ENCODE measurements at places on chromosomes 4 and X.

DNA sequence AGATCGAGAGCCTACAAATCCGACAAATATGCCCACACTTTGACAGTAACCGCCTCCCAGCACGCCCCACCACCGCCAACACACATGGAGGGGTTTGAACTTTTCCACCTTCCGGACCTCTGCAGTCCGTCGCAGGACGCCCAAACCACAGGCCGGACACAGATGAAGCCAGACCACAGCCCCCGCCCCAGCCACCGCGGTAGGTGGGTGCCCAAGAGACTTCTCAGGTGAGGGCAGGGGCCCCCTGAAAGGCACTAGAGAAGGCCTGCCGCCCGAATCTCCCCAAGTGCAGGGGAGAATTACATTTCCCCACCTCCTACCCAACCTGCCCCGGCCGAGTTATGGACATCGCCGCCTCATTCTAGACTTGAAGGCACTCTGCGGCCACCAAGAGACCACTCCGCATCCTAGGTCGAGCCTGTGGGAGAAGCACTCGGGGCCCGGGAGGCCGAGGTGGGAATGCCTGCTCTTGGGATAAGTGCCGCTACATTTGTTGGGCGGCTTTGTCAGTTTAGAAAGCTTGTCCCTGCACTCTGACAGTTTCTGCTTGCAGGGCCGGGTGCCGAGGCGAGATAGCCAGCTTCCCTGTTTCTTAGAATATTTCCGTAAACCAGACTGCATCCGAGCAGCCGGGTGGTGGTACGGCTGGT is 21.5 kb downstream of the HAND2 start:
- peak overlapping the region; percentile 67 for H3K27ac ChIP-seq
- no peaks in the 10 kb centered on the region for H3K27me3 ChIP-seq
- no peaks in the 10 kb centered on the region for H3K36me3 ChIP-seq
- H3K4me3 ChIP-seq: peak overlapping the region; percentile 88
- H3K4me1 ChIP-seq: peaks cover 4% of the 10 kb centered on the region
- peak; percentile 50 for DNase-seq

- peak overlapping the region; percentile 65 for H3K4me3 ChIP-seq
- H3K27ac ChIP-seq: peak overlapping the region; percentile 54
- H3K4me1 ChIP-seq: peaks cover 27% of the 10 kb centered on the region
- H3K27me3 ChIP-seq: no peaks in the 10 kb centered on the region
Measured at GRCh38 chr4:159227984-159228383, 125.1 kb downstream of the RAPGEF2 start.

DNA sequence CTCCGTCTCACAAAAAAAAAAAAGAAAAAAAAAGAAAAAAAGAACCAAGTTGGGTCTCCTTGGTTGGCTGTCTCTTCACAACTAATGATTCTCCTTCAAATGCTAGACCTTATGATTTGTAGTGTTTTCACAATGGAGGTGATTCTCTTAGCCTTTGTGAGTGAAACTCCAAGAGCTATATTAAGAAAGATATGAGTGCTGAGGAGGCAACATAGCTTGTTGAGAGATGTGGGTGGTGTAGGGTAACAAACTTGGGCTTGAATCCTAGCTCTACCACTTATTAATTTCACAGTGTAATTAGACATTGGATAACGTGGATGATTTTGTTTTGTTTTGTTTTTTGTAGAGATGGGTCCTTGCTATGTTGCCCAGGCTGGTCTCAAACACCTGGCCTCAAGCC is 10.4 kb upstream of the SEPTIN11 start:
- no peak for DNase-seq
- no peaks in the 10 kb centered on the region for H3K27me3 ChIP-seq
- peaks cover 20% of the 10 kb centered on the region for H3K36me3 ChIP-seq
- H3K4me3 ChIP-seq: no peak overlapping the region

GRCh38 chr4:5926598-5926997 is 33.7 kb upstream of the CRMP1 start:
- no peak overlapping the region for H3K4me3 ChIP-seq
- DNase-seq: no peak
- no peak overlapping the region for H3K27ac ChIP-seq
- H3K4me1 ChIP-seq: no peaks in the 10 kb centered on the region
- peaks cover 17% of the 10 kb centered on the region for H3K27me3 ChIP-seq

DNA sequence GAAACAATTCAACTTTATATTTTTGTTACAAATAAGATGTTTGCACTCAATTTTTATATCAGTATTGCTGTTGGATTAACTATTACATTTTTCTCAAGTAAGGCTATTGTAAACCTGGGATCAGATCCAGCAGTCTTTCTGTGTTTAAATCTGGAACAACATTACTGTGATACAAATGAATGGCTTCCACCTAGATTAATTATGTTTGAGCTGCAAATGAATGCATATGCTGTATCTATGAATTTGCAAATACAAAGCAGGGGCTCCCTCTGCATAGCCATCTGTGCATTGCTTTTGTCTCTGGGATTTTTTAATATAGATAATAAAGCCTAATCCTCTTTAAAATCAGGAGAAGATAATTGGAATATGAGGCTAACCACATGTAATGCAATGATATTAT is 69.8 kb upstream of the NEIL3 start:
- no peak overlapping the region for H3K27ac ChIP-seq
- peaks cover 21% of the 10 kb centered on the region for H3K4me1 ChIP-seq
- DNase-seq: peak; percentile 3
- H3K36me3 ChIP-seq: no peaks in the 10 kb centered on the region
- H3K27me3 ChIP-seq: no peaks in the 10 kb centered on the region

DNA sequence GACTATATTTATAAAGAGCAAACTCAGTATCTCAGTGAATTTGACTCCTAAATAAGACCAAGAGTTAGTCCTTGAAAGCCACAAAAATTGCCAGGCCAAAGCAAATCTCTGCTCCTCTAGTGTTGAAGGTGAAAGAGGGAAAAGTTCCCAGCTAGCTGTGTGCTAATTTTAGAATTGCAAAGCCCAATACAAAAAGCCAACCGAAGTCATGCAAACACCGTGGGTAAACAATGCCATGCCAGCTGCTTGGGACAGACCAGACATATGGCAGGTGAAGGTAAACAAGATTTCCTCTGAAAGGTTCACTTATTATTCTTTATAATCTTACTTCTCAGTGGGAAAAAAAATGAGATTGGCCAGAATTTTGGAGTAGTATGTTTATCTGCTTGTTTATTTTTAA is 80.5 kb upstream of the LNX1 start:
- no peaks in the 10 kb centered on the region for H3K27me3 ChIP-seq
- no peaks in the 10 kb centered on the region for H3K36me3 ChIP-seq
- DNase-seq: no peak

DNA sequence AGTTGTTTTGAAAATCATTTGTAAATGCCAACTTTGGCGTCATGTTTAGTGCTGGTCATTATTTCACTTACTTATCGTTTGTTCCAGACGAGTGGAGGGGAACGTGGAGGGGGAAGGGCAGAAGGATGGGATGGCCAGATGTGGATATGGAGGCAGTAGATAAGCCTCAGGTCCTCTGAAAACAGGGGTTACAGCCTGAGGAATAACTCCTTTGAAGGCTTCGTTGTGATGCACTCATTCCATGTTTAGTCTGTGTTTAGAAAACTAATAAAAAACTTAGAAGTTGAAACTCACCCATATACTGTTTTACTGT is 1.1 kb downstream of the MOB1B start:
- H3K4me3 ChIP-seq: peak overlapping the region; percentile 89
- no peaks in the 10 kb centered on the region for H3K27me3 ChIP-seq
- peaks cover 4% of the 10 kb centered on the region for H3K4me1 ChIP-seq
- peak overlapping the region; percentile 68 for H3K27ac ChIP-seq
- DNase-seq: peak; percentile 50

GRCh38 chrX:132576939-132577338 is 88.1 kb upstream of the MBNL3 start:
- no peaks in the 10 kb centered on the region for H3K4me1 ChIP-seq
- peak; percentile 10 for DNase-seq
- H3K36me3 ChIP-seq: no peaks in the 10 kb centered on the region
- H3K4me3 ChIP-seq: no peak overlapping the region
- H3K27me3 ChIP-seq: no peaks in the 10 kb centered on the region

GRCh38 chr4:159297091-159297490 is 194.2 kb downstream of the RAPGEF2 start:
- no peak for DNase-seq
- peaks cover 49% of the 10 kb centered on the region for H3K4me1 ChIP-seq
- H3K4me3 ChIP-seq: no peak overlapping the region
- H3K27ac ChIP-seq: no peak overlapping the region

- H3K27me3 ChIP-seq: no peaks in the 10 kb centered on the region
- no peak overlapping the region for H3K4me3 ChIP-seq
- DNase-seq: no peak
- H3K4me1 ChIP-seq: peaks cover 11% of the 10 kb centered on the region
- no peak overlapping the region for H3K27ac ChIP-seq
Measured at GRCh38 chr4:52848254-52848653, 13.9 kb upstream of the RASL11B start.

DNA sequence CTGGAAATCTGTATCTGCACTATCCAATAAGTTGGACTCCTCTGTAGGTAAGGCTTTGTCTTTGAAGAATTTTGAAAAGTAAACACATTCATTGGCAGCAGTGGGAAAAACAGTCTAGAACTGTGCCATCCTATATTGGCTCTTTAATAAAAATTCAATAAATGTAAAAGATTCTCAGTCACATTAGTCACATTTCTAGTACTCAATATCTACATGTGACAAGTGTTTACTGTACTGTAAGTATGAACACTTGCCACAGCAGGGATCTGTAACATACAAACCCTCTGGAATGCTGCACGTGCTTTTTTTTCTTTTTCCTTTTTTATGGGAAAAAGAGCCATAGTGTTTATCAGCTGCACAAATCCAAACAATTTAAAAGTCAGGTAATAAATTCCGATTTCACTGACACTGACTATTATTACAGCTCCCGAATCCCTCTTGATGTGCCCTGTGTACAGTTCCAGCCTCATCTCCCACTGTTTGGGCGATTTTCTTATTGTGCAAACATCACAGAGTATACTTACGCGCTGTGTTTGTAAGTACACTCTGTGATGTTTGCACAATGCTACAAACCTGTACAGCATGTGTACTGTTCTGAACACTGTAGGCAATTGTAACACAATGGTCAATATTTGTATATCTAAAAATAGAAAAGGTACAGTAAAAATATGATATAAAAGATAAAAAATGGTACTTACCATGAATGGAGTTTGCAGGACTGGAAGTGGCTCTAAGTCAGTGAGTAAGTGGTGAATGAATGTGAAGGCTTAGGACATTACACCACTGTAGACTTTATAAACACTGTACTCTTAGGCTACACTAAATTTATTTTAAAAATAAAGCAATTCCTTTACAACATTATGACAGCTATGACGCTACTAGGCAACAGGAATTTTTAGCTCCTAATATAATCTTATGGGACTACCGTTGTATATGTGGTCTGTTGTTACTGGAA is 8.7 kb downstream of the PYURF start:
- no peaks in the 10 kb centered on the region for H3K27me3 ChIP-seq
- no peak overlapping the region for H3K27ac ChIP-seq
- H3K4me1 ChIP-seq: no peaks in the 10 kb centered on the region
- no peak overlapping the region for H3K4me3 ChIP-seq
- H3K36me3 ChIP-seq: no peaks in the 10 kb centered on the region

DNA sequence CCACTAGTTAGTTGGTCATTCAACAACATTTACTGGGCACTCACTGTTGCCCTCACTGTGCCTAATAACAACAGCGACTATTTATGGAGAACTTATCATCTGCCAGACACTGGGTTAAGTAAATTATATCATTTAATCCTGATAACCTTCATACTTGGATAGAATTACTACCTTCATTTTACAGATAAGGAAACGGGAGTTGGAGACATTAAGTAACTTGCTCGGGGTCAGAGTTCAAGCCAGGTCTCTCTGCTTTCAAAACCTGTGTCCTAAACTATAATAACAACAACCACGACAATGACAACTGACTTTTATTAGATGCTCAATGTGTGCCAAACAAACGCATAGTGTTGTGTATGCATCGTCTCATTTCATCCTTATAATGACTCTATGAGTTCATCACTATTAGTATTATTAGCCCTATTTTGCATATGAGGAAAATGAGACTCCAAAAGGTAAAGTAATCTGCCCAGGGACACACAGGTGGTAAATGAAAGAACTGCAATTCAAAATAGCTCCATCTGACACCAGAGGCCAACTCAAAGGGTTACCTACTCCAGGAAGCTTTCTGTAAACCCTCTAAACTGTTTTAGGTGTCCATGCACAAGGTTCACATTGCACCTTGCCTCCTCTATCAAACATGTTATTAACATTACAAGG is 98.4 kb upstream of the ACSL4 start:
- no peaks in the 10 kb centered on the region for H3K27me3 ChIP-seq
- H3K4me1 ChIP-seq: peaks cover 25% of the 10 kb centered on the region
- H3K36me3 ChIP-seq: no peaks in the 10 kb centered on the region
- H3K27ac ChIP-seq: no peak overlapping the region

DNA sequence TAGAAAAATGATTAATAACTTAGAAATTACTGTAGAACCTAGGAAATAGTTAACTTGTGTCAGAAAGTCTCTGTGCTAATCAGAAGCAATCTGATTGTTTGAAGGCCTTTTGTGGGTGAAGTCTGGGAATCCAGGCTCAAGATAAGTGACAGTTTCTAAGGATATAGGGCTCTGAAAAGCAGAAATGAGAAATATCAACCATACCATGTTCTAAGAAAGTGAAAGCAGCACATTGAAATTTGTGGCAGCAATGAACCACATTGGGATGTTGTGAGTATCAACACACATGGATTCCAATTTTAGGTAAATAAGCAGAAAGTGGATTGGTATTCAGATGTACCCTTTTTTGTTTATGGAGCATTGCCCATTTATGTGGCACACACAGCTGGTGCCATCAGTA is 464.6 kb downstream of the IL15 start:
- no peak overlapping the region for H3K27ac ChIP-seq
- no peaks in the 10 kb centered on the region for H3K27me3 ChIP-seq
- no peaks in the 10 kb centered on the region for H3K36me3 ChIP-seq
- DNase-seq: no peak
- H3K4me3 ChIP-seq: no peak overlapping the region

GRCh38 chrX:79365591-79365990 is 1.5 kb downstream of the ITM2A start:
- DNase-seq: no peak
- no peaks in the 10 kb centered on the region for H3K4me1 ChIP-seq
- no peak overlapping the region for H3K4me3 ChIP-seq
- no peaks in the 10 kb centered on the region for H3K36me3 ChIP-seq
- H3K27ac ChIP-seq: no peak overlapping the region

All from GM23248 (cell line).